Calu3 (cell line): ENCODE measurements at places on chromosomes 1 and 21. TPM values are rescaled to one million over a fixed set of nuclear protein-coding genes. Genes with fewer than 3 reads are reported as not detected.
A peak's percentile ranks its signal among the peaks of the same experiment; 100 is the strongest.

DNA sequence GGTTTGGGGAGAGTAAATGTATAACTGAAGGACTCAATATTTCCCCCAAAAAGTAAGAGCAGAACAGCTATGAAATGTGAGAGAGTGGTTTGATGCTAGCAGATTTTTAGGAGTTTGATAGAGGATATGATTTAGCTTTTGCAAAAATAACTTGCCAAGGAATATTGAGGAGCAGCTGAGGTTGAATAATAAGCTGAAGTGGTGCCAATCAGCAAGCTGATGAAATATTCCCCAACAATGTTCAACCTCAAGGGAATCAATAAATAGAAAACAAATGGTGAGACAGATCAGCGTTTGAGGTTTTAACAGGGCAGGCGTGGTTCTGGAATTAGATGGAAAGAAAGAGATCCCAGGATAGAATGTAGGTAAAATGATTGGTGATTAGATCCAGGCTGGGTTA lies 413.4 kb upstream of the ADAMTS5 start:
- H3K27me3 ChIP-seq = no peaks in the 10 kb centered on the region
- no peak overlapping the region for H3K4me3 ChIP-seq
- no peaks in the 10 kb centered on the region for H3K36me3 ChIP-seq
- H3K4me1 ChIP-seq = peaks cover 12% of the 10 kb centered on the region
- H3K27ac ChIP-seq = peak overlapping the region; percentile 6

DNA sequence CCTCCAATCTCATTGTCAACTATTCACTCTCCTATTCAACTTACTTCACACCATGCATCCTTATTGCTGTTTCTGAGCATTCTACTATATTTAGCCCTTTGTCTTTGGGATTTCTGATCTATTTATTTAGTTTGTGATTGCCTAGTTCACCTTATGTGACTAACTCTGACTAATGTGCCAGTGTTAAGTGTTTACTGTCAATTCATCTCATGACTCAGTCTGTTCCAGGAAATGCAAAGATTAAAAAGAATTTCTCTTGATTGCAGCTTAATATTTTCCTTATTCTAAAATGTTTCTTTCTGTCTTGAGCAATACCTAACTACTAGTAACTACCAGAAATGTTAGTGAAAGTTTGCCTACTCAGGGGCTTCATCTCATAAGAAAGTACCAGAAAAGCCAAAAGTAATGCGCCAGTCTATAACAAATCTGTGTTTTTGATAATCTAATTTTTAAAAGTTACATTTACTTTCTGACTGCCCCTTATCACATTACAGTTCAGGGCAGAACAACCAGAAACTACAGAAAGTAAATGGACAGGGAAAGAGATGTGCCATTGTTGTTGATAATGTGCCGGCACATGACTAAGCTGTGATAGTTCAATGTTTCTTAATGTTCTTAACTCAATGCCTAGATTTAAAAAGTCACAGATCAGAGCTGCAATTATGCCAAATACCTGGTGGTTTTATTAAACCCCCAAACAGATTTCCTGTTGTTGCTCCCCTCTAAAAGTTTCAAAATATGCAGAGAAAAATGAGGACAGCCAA lies 556.5 kb downstream of the PTBP2 start:
- H3K4me3 ChIP-seq = peak overlapping the region; percentile 9
- no peaks in the 10 kb centered on the region for H3K27me3 ChIP-seq
- peaks cover 45% of the 10 kb centered on the region for H3K4me1 ChIP-seq
- DNase-seq = no peak
- peak overlapping the region; percentile 96 for H3K27ac ChIP-seq

- no peaks in the 10 kb centered on the region for H3K27me3 ChIP-seq
- no peak overlapping the region for H3K4me3 ChIP-seq
- no peak for DNase-seq
- H3K36me3 ChIP-seq = no peaks in the 10 kb centered on the region
- peaks cover 25% of the 10 kb centered on the region for H3K4me1 ChIP-seq
Measured at GRCh38 chr1:12155328-12155727, 11.5 kb upstream of the TNFRSF1B start.

DNA sequence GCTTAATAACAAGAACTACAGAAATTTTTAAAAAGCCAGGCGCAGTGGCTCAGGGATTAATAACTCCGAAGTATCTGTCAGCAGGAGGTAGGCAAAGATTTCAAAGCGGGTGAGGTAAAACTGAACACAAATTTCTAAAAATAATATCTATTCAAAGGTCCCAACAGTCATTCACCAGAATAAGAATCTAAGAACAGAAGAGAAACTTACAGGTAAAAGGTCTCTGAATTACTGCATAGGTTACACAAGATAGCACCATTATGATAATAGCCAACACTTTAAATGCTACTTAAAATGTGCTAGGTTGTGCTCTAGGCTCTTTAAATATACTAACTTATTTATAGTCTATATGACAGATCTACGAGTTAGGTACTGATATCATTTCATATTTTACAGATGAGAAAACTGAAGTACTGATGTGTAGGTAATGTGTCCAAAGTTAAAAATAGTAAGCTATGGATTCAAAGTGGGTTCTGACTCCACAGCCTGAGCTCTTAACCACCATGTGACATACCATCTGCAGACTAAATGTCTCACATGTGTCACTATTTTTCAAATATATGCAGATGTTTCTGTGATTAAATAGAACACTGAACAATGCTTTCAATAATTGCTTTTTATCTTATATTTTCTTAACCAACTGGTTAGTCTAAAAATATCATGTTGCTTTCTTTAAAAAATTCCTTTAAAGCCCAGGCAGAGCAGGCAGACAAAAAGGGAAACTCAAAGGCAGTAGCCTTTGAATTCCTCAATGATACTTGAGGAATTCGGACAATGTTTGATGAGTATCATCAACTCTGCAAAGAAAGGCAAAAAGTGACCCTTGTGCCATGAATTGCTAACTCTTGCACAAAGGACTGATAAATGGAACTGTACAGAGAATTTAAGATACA lies 80.5 kb upstream of the TTC39A start:
- H3K4me3 ChIP-seq = no peak overlapping the region
- peaks cover 16% of the 10 kb centered on the region for H3K36me3 ChIP-seq
- no peaks in the 10 kb centered on the region for H3K4me1 ChIP-seq
- H3K27ac ChIP-seq = no peak overlapping the region

DNA sequence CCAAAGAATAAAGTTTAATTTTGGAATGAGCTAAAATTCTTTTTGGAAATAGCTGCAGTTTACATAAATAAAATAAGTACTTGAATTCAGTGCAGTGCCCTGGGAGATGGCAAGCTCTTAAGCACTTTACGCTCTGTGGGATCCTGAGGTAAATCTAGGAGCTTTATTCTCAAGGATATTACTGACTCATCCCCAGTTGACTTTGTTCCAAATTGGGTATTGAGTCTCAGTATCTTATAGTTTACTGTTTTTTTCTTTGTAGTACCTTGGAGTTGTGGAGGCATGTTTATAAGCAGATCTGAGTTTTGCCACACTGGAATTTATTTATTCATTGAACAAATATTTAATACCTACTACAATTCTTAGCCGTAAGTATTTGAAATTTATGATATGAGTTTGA lies 27.4 kb upstream of the HRNR start:
- H3K27ac ChIP-seq = no peak overlapping the region
- no peak overlapping the region for H3K4me3 ChIP-seq
- H3K27me3 ChIP-seq = peaks cover 65% of the 10 kb centered on the region
- H3K36me3 ChIP-seq = no peaks in the 10 kb centered on the region
- no peak for DNase-seq

DNA sequence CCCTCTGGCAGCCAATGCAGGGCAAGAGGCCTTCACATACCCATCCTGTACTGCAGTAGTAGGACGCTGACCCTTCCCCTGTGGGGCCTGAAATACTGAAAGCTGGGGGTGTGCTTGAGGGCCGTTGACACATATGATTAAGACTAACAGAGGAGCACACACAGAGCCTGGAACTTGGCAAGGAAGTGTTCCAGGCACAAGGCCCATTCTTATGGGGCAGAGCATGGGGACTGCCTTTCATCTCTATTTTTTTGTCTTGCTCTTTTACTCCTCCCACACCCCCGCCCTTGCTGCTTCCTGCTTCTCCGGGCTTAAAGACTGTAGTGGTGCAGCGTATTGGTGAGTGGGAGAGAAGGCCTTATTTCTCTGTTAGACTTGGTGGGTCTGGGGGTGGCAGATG lies 137.4 kb downstream of the BACH1 start:
- H3K27ac ChIP-seq = no peak overlapping the region
- no peak for DNase-seq
- no peaks in the 10 kb centered on the region for H3K27me3 ChIP-seq
- H3K4me3 ChIP-seq = no peak overlapping the region

DNA sequence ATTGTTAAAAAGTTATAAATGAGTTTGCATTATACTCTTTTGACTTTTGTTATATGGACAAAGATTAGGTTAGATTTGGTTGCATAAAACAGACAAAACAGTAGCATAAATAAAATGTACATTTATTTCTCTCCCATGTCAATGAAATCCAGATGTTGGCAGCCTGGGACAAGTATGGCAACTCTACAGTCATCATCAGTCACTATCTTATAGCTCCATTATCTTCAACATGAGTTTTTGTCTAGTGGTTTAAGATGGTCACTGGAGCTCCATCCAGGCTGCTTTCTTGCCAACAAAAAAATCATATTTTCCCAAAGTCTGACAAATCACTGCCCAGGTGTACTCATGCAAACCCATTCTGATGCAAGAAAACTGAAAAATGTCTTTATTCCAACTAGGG lies 83.8 kb downstream of the CD58 start:
- H3K27ac ChIP-seq = no peak overlapping the region
- no peak for DNase-seq
- no peaks in the 10 kb centered on the region for H3K27me3 ChIP-seq
- H3K4me1 ChIP-seq = peaks cover 43% of the 10 kb centered on the region
- H3K36me3 ChIP-seq = peaks cover 25% of the 10 kb centered on the region
- no peak overlapping the region for H3K4me3 ChIP-seq

GRCh38 chr1:95201905-95202304 lies 32.1 kb upstream of the RWDD3 start:
- H3K4me3 ChIP-seq = no peak overlapping the region
- DNase-seq = no peak
- peaks cover 15% of the 10 kb centered on the region for H3K4me1 ChIP-seq
- H3K27ac ChIP-seq = no peak overlapping the region

- peaks cover 12% of the 10 kb centered on the region for H3K36me3 ChIP-seq
- DNase-seq = peak; percentile 36
- no peaks in the 10 kb centered on the region for H3K27me3 ChIP-seq
- H3K4me1 ChIP-seq = no peaks in the 10 kb centered on the region
- no peak within 1 kb of the TSS for H3K27ac ChIP-seq
Measured at GRCh38 chr21:36134803-36135390, at the start of gene CBR3. TSS of gene CBR3 (plus strand) at chr21:36135079. CDS start at chr21:36135193, 114 bp downstream.

DNA sequence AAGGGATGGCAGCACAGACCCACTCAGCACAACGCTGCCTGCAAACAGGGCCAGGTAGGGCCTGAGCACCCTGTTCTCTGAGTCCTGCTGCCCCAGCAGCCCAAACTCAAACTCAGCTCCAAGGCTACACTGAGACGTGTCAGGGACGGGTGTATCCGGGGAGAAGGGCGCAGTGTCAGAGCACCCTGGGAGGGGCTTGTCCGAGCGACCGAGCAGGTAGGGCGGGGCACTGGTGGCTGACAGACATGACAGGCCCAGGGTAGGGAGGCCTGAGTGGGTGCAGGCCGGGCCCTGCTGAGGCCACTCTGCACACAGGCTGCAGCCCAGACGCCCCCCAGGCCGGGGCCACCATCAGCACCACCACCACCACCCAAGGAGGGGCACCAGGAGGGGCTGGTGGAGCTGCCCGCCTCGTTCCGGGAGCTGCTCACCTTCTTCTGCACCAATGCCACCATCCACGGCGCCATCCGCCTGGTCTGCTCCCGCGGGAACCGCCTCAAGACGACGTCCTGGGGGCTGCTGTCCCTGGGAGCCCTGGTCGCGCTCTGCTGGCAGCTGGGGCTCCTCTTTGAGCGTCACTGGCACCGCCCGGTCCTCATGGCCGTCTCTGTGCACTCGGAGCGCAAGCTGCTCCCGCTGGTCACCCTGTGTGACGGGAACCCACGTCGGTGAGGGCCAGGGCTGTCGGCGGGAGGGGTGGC lies 5.5 kb downstream of the SCNN1D start:
- no peak overlapping the region for H3K27ac ChIP-seq
- no peaks in the 10 kb centered on the region for H3K27me3 ChIP-seq
- no peak overlapping the region for H3K4me3 ChIP-seq
- H3K36me3 ChIP-seq = peaks cover 11% of the 10 kb centered on the region

- H3K27me3 ChIP-seq = no peaks in the 10 kb centered on the region
- no peak for DNase-seq
- no peak overlapping the region for H3K27ac ChIP-seq
- H3K4me3 ChIP-seq = no peak overlapping the region
- peaks cover 9% of the 10 kb centered on the region for H3K4me1 ChIP-seq
Measured at GRCh38 chr1:178931858-178932551, 61.1 kb upstream of the ANGPTL1 start.

DNA sequence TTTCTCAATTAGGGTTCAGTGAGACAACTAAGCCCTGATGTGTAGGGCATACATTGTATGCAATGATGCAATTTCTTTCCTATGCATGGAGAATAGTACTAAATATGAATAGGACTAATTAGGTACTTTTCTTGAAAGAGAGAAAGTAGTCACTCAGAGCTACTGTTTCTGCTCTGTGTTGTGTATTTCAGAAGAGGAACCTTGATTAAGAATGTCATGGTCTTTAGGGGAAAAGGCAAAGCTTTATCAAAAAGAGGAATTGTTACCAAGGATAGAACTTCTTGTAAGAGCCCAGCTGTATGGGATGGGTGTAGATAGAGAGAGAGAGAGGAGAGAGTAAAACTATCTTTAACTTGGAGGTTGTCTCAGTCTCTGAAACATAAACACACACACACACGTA lies 49.1 kb downstream of the HLX start:
- DNase-seq = no peak
- no peak overlapping the region for H3K4me3 ChIP-seq
- no peaks in the 10 kb centered on the region for H3K4me1 ChIP-seq
- peaks cover 51% of the 10 kb centered on the region for H3K27me3 ChIP-seq

DNA sequence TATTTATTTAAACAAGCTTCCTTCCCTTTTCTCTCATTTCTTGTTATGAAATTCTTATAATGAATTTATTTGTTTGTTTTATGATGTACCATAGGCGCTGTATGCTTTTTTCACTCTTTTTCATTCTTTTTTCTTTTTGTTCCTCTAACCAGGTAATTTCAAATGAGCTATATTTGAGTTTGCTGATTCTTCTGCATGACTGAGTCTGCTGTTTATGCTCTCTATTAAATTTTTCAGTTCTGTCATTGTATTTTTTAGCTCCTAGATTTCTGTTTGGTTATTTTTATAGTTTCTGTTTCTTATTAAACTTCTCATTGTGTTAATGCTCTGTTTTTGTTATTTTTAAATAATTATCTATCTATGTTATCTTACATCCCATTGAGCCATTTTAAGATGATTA lies 232.4 kb downstream of the LHX8 start:
- DNase-seq = no peak
- no peaks in the 10 kb centered on the region for H3K36me3 ChIP-seq
- H3K4me3 ChIP-seq = no peak overlapping the region
- H3K27me3 ChIP-seq = no peaks in the 10 kb centered on the region
- no peaks in the 10 kb centered on the region for H3K4me1 ChIP-seq
- H3K27ac ChIP-seq = no peak overlapping the region

GRCh38 chr1:150151291-150152181 lies 1.8 kb downstream of the PLEKHO1 start:
- H3K27me3 ChIP-seq = peaks cover 74% of the 10 kb centered on the region
- H3K36me3 ChIP-seq = peaks cover 16% of the 10 kb centered on the region
- peak overlapping the region; percentile 54 for H3K4me3 ChIP-seq
- DNase-seq = no peak
- no peak overlapping the region for H3K27ac ChIP-seq

The CRYBG2 gene
- total RNA-seq = 6.4 and 17.6 TPM in 2 replicates

The FAM72C gene
- 8.3 and 8.4 TPM in 2 replicates for total RNA-seq

The TLR5 gene
- total RNA-seq = 11.7 and 17.3 TPM in 2 replicates

The PCNX2 gene
- 50.7 and 63.4 TPM in 2 replicates for total RNA-seq

The IL20 gene
- not detected in 2 replicates for total RNA-seq

The MORN1 gene
- 23.2 and 25.9 TPM in 2 replicates for total RNA-seq

The PLEKHA6 gene
- 94.9 and 101 TPM in 2 replicates for total RNA-seq

The PCP4L1 gene
- total RNA-seq = not detected in 2 replicates

The ADAMTS5 gene
- not detected in 2 replicates for total RNA-seq

The PRAMEF6 gene
- total RNA-seq = not detected in 2 replicates

The KRTAP11-1 gene
- total RNA-seq = not detected in 2 replicates
